ENCODE measurements at places on chromosomes 5 and 9. TPM values are rescaled to one million over a fixed set of nuclear protein-coding genes. Genes with fewer than 3 reads are reported as not detected.

- no peaks in the 10 kb centered on the region for H3K4me1 ChIP-seq
- DNase-seq: no peak
- H3K27me3 ChIP-seq: no peaks in the 10 kb centered on the region
- no peak overlapping the region for H3K4me3 ChIP-seq
Measured at GRCh38 chr5:90613918-90614504, 55.4 kb downstream of the ADGRV1 start.

DNA sequence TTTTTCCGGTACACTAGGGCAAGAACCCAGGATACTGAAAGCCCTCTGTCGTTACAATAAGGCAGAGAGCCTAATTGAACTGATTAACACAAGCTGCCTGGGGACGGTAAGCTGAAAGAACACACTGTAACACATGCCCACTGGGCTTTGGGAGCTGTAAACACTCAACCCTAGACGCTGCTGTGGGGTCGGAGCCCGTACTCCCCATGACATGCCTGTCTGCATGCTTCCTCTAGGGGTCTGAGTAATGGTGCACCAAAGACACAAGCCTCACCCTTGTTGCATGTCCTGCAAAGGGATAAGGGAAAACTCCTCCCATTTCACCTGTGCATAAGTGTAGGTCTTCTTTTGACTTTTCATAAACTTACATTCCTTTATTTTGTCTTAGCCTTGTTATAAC is 194.0 kb downstream of the FBXL7 start:
- no peak overlapping the region for H3K4me3 ChIP-seq
- no peaks in the 10 kb centered on the region for H3K27me3 ChIP-seq
- no peak for DNase-seq
- no peak overlapping the region for H3K27ac ChIP-seq
- no peaks in the 10 kb centered on the region for H3K36me3 ChIP-seq

DNA sequence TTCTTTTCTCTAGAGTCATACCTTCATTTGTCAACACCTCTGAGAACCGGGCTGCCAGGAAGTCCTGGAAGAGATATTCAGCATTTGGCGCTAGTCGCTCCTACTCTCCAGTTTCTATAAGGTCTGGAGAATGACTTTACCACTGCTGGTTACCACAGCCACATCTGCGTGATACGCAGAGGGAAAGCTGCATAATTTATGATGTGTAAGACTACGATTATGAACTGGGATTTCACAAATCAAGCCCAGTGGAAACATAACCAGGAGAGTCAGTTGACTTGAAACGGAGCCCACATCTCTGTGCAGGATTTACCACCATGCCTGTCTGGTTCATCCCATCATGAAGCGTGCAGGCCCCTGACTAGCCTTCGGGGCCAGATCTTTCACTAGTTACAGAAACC is 72.6 kb downstream of the FGF1 start:
- no peaks in the 10 kb centered on the region for H3K36me3 ChIP-seq
- no peak overlapping the region for H3K4me3 ChIP-seq
- no peak for DNase-seq
- no peaks in the 10 kb centered on the region for H3K27me3 ChIP-seq
- H3K4me1 ChIP-seq: no peaks in the 10 kb centered on the region

- no peak overlapping the region for H3K4me3 ChIP-seq
- peaks cover under 1% of the 10 kb centered on the region for H3K27me3 ChIP-seq
- no peak for DNase-seq
- H3K27ac ChIP-seq: no peak overlapping the region
Measured at GRCh38 chr5:151627650-151628049, 36.5 kb upstream of the FAT2 start.

Gene RAD1
- total RNA-seq: 25.6 TPM

All from lower lobe of right lung (tissue), 2 donors.